NK-92 treated with Interleukin-12 subunit alpha and Interleukin-12 subunit beta, amount 100 ng/mL, for 24 hours (cell line): ENCODE measurements at places on chromosomes 2 and 18.

DNA sequence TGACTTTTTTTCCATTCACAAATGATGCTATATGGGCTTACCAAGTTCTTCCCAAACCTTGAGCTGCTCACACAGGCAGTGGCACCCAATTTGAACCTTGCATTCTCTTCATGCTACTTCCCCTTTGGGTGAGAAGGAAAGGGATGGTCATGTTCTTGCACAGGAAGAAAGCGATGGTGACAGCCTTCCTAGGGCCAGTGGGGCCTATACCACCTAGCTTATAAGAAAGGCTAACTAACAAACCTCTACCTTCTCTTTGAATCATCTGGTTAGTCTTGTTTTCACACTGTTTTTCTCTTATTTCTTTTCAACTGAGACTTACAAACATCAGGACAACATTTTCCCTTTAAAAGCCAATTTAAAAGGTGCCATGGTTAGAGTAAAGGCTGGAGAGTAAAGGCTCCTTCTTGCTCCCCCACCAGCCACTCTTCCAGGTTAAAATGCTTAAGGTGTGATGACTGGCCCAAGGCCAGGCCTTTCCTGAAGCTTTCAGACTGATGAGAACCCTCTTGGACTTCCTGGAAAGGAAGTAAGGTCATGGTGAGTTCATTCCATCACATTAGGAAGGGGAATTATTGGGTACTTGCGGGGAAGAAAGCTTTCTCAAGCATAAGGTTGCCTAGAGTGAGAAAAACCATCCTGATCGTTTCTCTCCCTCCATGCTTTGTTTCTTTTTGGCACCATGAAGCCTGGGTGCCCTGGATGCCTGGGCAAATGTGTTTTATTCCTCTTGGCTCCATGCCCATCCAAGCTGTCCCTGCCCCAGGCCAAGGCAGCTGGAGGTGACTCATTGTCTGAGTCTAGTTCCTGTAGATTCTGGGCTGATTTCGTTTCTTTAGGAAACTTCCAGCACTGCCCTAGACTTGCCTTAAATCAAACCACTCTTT lies 41.4 kb upstream of the ITGB6 start:
- DNase-seq: no peak

DNA sequence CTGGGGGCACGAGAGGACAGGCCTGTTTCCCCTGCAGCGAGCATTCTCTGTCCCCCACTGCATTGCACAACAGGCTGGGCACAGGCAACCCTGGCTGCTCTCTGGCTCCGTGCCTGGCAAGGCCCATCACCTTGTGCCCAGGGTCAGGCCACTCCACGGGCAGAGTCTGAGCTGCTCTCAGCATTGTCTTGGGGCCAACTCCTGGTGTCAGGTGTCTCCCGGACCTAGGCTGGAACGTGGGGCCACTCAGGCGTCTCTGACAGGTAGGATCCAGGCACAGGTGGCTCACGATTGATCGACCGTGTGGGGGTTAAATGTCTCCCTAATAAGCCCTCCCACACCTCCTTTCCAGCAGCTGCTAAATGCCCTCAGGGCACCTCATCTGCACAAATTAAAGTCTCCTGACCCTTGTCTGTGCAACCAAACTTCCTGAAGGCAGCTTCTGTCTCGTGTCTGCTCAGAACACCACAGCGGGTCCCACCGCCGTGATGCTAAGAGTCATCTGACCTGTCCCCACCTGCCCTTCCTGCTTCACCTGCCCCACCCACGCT lies 66.6 kb upstream of the GPC1 start:
- no peak for DNase-seq

DNA sequence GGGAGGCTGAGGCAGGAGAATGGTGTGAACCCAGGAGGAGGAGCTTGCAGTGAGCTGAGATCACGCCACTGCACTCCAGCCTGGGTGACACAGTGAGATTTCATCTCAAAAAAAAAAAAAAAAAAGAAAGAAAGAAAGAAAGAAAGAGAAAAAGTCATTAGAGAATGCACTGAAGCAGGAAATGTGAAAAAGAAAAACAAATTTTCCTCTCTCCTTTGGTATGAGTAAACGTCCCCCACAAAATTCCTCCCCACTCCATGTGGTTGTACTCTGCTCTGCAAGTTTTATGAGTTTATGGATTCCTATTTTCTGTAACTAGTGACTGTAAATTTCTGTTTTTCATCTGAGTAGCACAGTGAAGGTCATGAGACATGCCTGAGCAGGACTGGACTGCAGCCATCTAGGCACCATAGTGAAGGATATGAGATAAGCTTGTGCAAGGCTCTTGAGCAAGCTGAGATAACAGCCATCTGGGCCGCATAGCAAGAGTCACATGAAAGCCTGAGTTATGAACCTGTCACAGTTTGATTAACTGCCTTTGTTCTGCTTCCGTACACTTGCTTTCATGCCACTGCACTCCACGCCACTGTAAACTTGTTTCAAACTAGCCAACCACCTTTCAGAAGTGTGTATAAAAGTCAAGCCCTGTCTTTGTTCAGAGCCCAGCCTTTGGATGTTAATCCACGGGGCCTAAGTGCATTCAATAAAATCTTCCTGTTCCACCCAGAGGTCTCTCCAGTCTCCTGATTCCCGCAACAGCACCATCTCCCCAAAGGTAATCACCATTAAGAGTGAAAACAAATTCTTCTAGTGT lies 50.2 kb downstream of the SKA1 start:
- no peak for DNase-seq

DNA sequence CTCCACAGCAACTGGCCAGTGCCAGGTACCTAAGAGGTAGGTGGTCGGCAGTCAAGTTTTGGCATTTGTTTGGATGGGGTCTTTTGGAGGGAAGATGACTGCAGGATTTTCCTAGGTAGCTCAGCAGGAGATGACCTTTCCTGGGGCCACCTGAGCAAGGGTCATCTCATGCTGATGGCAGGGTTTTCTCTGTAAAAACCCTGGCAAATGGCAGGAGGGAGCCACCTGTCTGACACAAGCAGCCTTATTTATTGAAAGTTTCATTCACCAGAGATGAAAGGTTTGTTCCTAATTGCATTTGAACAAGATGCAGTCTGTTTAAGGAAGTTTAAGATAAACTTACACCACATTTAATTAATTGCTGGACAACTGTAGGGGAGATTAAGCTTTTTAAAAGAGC lies 31.6 kb upstream of the ACAA2 start:
- no peak for DNase-seq

DNA sequence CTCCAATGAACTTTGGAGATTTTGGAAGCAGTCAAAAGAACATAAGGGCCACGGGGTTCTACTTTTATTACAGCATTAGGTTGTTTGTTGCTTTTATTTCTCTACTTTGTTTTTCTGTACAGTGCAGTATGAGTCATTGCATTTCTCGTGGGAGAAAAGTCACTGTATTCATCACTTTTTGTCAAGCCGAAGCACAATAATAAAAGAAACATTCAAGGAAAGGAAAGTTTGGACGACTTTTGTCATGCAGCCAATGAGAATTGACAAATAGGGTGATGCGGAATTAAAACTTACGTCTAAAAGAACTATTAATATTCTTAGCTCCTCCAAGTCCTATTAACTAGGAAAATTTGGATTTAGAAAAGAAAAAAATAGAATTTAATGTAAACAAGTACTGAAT lies 209.9 kb downstream of the TMEM182 start:
- no peak for DNase-seq

DNA sequence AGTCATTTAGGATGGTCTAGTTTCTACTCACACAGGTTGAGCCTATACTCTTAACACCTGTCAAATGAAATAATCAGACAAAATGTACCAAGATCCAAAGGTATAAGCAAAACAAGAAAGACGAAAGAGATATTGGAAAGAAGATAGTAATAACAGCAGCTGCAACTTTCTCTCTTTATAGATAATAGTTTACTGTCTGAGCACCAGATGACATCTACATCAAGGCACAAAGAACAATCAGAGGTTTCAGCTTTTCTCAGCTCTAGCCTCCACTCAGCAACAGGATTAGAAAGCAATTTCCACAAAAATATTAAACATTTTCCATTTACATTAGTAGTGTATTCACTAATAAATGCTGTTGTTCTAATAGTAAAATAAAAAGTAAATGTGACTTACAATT lies 66.3 kb downstream of the RTTN start:
- no peak for DNase-seq

DNA sequence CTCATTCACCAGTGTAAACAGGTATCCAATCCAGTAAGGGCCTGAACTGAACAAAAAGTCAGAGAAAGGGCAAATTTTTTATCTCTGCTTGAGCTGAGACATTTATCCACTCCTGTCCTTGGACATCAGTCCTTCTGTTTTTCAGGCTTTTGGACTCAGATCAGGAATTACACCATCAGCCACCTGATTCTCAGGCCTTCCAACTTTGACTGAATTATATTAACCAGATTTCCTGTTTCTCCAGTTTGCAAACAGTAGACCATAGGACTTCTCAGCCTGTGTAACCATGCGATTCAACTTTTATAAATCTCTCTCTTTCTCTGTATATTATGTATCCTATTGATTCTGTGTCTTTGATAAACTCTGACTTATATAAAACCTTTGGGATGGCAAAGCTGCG lies 289.3 kb upstream of the CDH2 start:
- no peak for DNase-seq

GRCh38 chr2:216133397-216133796 lies 24.2 kb downstream of the XRCC5 start:
- DNase-seq: no peak

GRCh38 chr2:12759248-12759647 lies 42.5 kb downstream of the TRIB2 start:
- DNase-seq: no peak

DNA sequence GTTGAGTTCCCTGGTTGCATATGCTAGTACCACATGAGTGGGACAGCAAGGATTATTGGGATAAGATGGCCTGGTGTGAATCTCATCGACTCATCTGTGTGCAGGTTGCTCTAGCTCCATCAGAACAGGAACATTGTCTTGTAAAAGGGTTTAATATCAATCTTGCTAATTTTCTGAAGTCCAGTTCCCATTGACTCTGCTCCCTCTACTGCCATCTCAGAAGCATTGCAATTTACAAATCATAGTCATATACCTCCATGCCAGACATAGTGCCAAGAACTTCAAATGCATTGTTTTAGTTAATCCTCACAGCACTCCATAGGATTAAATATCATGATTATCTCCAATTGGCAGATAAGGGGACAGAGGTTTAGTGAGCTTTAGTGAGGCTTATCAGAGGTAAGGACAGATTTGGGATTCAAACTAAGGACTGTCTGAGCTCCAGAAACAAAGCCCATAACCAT lies 4.8 kb upstream of the STAT4 start:
- no peak for DNase-seq

GRCh38 chr18:460791-461190 lies 39.7 kb downstream of the COLEC12 start:
- DNase-seq: no peak
